Memory B cell (primary cell): ENCODE measurements at places on chromosomes 13 and 19.

- DNase-seq = no peak
Measured at GRCh38 chr19:55146078-55146704, 2.8 kb downstream of the TNNT1 start.

GRCh38 chr19:12464769-12465168, 19.8 kb downstream of the ZNF709 start:
- DNase-seq = no peak

DNA sequence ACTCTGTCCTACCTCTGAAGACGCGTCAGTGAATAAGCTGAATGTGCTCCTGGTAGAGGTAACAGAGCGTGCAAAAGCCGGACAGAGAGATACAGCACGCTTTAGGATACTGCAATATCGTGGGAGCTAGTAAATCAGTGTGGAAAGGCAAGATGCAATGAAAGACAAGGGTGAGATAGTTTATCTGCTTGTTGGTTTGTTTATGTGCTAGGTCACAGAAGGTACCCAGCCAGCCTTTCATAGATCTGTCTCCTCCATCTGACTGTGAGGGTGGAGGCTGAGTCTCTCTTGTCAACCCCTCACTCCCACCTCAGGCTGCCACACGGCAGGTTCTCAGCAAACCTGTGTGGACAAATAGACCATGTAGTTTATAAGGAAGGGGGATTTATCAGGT, 904 bp upstream of the GIPC1 start:
- no peak for DNase-seq

- DNase-seq = no peak
Measured at GRCh38 chr19:13463296-13463695, 43.0 kb downstream of the CACNA1A start.

- DNase-seq = no peak
Measured at GRCh38 chr13:46388308-46388707, 1.3 kb upstream of the RUBCNL start.

DNA sequence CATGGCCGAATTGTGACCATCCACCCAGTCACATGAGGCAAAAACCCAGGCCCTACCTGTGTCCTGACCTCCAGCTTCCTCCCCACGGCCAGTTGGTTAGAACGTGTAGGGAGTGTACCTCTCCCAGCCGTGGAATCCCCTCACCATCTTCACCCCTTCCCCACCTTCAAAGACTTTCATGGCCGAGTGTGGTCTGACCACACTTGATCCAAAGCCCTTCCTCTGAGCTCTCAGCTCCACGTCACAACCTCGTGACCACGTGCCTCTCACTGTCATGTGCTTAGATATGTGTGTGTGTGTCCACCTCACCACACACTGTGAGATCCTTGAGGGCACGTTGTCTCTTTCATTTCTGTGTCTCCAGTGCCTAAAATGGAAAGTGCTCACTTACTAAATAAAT, 48.6 kb upstream of the UBE2L5 start:
- DNase-seq = no peak

DNA sequence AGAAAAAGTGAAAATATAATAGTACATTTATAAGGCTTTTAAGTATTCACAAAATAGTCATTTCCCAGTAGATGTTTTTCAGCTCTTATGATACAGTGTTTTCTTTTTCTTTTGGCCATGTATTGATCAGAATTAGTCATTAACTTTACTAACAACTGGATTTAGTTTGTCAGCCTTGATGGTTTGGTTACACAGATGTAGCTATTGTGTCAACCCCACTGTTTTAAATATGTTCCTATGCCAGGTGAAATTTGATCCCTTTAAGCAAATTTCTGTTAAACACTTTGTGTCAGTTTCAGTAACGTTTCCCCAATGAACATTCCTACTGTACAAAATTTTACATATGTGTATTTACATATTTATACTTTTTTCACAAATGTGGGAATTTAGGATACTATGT, 261.5 kb upstream of the STARD13 start:
- no peak for DNase-seq

DNA sequence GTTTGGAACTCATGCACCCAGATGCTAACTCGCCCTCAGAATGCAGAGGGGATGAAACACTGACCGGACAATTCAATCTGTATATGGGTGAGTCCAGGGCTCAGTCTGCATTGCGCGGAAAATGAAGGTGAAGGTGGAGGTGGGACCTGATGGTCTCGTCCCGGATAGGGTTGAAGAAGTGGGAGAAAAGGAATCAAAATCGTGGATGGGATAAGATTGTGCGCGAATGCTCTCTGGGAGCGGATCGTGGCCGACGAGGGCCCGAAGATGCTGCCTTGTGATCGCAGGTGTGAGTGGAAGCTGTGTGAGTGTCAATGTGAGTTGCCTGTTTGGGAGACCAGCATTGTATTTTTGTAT, 594 bp upstream of the ZNF850 start:
- no peak for DNase-seq

GRCh38 chr13:29810145-29810742, 40.2 kb downstream of the UBL3 start:
- DNase-seq = no peak

DNA sequence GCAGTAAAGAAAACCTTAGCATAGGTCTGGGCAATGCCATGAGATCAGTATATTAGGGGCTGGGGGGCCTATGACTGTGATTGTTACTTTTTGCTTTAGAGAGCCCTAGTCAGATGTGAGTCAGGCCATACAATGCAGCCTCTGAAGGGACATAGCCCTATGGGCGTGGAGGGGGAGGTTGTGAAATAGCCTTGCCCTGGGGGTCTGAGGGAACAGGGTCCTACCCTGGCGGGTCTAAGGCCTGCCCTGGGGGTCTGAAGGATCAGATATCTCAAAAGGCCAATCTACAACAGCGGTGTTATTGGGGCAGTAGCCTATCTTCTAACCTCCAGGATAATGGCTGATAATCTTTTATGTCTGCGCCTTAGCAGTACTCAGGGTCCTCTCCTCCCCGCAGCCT, 13.8 kb upstream of the SLC1A5 start:
- no peak for DNase-seq

GRCh38 chr13:51479199-51479523, 26.3 kb upstream of the INTS6 start:
- no peak for DNase-seq

DNA sequence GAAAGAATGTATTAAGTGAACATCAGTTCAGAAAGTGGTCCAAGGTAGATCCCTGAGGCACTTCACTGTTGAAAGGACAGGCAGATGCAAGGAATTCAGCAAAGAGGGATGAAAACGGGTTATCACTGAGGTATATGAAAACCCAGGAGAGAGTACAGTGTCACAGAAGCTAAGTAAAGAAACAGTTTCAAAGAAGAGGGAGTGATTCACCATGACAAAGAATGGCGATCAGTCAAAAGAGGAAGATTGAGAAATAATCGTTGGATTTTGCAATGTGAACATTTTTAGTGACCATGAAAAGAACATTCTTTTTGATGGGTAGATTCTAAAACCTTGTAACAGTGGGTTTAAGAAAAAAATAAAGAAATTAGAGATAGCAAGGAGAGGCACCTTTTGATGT, 99.3 kb downstream of the EPSTI1 start:
- DNase-seq = no peak

DNA sequence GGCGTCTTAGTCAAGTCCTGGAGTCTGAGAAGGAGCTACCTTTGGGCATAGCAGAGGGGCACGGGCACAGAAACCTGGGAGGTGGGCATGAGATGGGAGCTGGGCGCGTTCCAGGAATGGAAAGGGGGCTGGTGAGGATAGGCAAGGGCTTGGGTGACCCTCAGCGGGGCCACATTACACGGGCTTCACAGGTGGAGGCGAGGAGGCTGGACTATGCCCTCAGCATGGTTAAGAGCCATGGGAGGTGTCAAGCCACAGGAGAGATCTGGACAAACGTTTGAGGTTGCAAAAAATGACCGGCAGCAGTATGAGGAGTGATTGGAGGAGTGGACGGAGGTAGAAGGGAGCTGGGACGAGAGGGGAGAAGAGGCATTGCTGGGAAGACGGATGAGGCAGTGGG, 21.5 kb downstream of the NECTIN2 start:
- no peak for DNase-seq

- peak; percentile 77 for DNase-seq
Measured at GRCh38 chr13:30802953-30803478, 67.7 kb downstream of the ALOX5AP start.

GRCh38 chr19:10421240-10422045, 1.1 kb downstream of the PDE4A start:
- DNase-seq = no peak

DNA sequence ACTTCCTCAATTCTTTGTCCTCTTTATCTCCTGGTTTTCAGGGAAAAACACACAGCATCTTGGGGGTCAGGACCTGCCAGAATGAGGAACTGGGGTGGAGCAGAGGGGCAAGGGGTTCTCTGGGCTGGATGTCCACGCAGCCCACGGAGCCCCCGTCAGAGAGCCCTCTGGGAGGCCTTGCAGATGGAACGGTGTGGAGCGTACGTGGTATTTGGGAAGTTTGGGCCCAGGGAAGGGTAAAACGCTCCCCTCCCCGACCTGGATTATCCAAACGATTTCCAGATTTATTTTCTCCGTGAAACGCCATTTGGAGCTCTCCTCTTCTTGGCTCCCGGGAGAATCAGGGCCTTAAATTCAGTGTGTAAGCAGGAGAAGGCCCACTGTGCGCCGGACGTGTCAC, 51.7 kb upstream of the ZNF536 start:
- no peak for DNase-seq

DNA sequence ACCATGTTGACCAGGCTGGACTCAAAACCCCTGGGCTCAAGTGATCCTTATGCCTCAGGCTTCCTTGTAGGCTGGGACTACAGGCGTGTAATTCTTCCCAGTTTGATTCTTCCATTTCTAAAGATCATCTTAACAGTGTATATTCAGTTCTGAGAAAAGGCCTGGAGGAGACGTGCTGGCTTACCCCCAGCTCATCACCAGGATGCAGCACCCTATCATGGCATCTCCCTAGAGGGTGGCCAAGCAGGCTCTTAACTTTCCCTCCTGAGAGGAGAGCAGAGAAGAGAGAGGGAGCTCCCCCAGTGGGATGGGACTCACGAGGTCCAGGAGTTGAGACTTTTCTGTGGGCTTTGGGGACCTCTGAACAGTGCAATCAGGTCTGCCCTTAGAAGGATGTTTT, 2.1 kb upstream of the TUBA3C start:
- no peak for DNase-seq

DNA sequence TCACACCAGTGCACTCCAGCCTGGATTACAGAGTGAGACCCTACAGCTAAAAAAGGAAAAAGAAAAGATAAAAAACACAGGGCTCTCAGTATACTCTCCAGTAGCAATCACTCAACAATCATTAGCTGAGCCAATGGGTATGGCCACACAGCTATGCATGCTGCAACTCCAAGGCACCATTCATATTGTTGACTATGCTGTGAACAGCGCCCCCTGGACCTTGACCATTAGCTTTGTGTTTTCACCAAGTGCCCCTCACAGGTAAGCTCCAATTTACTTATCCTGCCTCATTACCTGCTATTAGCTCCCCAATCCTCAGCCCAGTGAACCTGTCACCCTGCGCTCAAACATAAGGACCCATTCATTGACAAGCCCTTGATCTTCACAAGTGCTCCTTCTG, 35.8 kb downstream of the ZIC5 start:
- DNase-seq = no peak

GRCh38 chr13:110293649-110294048, 13.3 kb downstream of the COL4A1 start:
- DNase-seq = no peak

- DNase-seq = no peak
Measured at GRCh38 chr13:45705918-45706317, 3.8 kb downstream of the CBY2 start.

- DNase-seq = no peak
Measured at GRCh38 chr19:13806728-13807127, 11.5 kb downstream of the ZSWIM4 start.

GRCh38 chr19:43362745-43363144, 9.3 kb downstream of the CD177 start:
- DNase-seq = no peak

DNA sequence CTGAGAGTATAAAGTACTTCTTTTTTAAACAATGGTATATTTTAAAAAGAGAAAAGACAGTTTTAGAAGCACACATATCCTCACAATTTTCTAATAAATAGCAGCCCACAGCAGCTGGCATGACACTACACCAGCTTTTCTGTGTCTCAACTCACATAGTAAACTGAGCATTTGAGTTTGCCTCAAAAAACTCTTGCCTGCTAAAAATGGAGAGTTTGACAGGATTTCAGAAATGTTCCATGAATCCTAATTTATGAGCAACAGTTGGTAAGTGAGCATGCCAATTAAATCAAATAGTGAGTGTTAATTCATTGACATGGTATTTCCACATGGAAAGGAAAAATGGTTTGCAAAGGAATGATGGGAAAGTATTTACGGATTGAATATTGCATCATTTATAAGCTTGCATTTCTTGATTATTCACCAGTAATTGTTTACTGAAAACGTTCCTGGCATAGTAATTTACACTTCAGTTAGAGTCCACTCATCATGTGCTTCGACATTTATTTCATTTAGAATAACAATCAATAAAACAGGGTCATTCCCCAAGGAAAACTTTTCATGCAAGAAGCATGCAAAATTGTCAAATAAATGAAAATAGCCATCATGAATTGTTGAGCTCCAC, 323.0 kb downstream of the EFNB2 start:
- DNase-seq = no peak

DNA sequence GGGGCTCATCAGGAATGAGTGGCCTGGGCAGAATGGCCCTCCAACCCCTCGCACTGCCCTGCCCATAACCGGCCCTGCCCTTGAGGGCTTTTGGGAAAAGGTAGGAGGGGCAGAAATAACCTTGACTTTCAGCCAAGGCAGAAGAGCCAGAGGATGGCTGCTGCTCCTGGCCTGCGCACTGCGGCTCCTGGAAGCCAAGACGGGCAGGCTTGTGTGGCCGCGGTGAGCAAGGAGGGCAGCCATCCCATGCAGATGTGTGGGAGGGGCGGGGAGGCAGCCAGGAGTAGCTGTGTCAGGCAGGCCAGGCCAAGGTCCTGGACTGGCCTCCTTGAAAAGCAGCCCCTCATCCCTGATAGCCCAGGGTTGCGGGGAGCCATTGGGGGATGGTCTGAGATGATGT, 57.6 kb upstream of the URI1 start:
- no peak for DNase-seq

DNA sequence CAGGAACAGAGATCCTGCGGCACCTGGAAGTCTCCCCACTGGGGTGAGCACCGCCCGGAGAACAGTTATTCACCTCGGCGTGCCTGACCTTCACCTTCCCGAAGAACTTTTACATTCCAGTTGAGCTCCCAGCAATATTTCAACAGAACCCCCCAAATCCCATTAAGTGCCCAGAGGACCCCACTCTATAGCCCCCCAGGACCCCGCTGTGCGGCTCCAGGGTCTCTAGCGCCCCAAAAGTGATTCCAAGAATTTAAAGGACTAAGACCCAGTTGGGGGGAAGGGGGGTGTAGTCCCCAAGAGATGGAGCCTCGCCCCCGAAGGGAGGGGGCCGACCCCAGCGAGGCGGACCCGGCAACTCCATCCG, 480 bp downstream of the GPR108 start:
- no peak for DNase-seq
